Fibroblast of skin of abdomen (primary cell): ENCODE measurements at places on chromosomes 5 and 9.
A peak's percentile ranks its signal among the peaks of the same experiment; 100 is the strongest.

DNA sequence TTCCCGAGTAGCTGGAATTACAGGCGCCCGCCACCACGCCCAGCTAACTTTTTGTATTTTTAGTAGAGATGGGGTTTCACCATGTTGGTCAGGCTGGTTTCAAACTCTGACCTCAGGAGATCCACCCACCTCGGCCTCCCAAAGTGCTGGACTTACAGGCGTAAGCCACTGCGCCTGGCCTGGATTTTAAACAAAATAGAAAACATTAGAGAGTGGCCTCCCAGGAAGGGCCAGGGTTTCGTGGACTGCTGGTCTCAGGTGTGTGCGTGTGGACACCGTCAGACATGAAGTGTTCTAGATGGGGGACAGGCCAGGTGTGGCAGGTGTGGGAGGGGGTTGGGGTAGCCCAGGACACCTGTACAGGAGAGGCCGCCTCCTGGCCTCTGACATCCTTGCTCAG lies 7.0 kb upstream of the GBGT1 start:
- no peak for DNase-seq

- no peak for DNase-seq
Measured at GRCh38 chr9:137099231-137099630, 12.4 kb downstream of the MAN1B1 start.

DNA sequence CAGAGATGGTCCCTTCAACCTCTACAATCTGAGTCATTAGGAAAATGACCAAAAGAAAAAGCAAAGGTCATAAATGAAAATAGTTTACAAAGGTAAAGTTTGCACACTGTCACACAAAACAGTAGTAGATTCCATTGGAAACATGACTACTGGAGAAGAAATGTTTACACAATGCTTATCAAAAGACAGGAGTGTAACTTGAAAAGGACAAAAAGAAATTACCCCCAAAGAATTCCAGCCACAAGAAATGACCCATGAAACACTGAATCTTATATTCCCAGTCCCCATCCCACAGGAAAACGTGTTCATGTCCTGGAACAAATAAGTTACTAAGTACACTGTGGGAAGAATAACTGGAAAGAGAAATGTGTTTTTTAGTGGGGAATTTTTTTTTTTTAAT lies 385.1 kb downstream of the SEMA5A start:
- DNase-seq: no peak

- no peak for DNase-seq
Measured at GRCh38 chr5:97163360-97163764, 19.7 kb downstream of the RIOK2 start.

- DNase-seq: no peak
Measured at GRCh38 chr9:106092083-106092482, 397.7 kb downstream of the TMEM38B start.

GRCh38 chr5:8913522-8913921 lies 632.4 kb downstream of the SEMA5A start:
- DNase-seq: no peak

DNA sequence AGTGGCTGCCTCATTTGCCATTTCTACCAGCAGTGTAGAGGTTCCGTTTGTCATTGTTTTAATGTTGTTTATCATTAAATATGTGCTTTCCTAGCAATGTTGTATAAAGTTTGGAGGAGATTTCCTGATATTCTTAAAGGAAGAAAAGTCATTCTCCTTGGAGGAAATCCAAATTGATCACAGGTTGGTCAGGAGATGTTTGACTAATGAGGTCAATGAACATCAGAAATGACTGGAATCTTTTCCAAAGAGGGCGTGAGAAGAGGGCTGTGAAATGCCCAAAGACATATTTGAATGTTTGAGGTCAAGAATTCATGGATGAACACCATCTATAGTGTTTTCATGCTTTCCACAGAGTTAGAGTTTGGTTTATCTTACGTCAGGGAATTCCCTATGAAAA lies 471.3 kb downstream of the MAT2B start:
- DNase-seq: peak; percentile 27

DNA sequence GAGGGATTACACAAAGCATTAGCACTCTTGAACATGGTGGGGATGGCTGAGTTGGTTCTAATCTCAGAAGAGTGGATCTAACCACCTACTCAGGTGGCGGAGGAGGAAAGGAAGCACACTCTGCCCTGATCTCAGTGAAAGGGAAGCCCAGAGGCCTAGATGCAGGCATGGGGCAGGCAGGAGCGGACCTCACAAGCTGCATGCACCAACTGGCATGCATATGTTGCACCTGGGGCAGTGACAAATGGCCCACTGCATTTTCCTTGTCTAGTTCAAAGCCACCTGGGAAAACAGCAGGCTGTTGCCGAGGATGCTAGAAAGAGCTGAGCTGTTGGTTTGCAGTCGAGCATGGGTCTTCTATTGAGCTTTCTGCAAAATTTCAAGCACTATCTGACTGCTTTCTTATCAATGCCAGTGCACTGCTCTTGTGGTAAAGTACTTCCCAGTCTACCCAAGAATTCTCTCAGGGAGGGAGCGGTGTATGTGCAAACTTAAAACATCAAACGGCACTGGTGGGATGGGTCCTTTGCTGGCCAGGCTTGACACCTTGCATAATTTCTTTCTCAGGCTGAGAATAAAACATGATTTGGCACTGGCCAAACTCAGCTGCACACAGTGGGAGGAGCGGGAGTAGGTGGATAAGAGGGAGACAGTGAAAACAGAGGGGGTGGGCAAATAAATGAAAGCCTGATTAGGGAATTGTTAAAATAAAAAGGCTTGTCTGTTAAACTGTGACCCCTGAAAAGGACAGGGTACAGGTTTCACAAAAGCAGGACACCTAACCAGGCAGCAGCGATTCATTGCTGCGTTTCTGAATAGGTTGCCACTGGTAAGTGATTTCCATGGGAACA lies 108.9 kb downstream of the MARCHF3 start:
- no peak for DNase-seq

DNA sequence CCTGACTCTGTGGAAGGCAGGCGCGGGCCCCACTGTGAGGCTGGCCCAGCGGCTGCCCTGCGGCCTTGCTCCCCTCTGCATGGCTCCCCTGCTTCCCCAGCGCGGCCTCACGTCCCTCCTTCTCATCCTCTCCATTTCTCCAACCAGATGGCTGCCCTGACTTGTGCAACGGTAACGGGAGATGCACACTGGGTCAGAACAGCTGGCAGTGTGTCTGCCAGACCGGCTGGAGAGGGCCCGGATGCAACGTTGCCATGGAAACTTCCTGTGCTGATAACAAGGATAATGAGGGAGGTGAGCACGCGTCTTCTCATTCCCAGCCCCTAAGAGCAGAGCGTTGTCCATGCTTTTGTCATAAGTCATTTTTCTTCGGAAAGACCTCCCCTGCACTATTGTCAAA lies 129.0 kb upstream of the WWC1 start:
- peak; percentile 22 for DNase-seq

- no peak for DNase-seq
Measured at GRCh38 chr5:41637869-41638268, 127.5 kb upstream of the PLCXD3 start.

DNA sequence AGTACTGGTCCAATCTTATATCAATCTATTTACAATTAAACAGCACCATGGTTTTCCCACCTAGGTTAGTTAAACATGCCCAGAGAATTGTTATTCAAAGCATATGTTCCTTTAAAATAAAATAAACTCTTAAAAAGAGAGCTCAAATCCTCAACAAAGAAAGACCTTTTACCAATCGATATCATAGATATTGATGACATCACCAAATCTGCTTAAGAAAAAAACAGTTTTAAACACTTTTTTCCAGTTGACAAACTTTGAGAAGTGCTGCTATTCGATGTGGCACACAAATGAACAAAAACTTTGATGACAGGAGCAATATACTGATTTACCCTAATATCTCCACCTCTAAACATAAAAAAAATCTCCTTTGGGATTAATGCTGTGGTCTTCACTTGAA lies 15.7 kb downstream of the EFCAB9 start:
- no peak for DNase-seq

DNA sequence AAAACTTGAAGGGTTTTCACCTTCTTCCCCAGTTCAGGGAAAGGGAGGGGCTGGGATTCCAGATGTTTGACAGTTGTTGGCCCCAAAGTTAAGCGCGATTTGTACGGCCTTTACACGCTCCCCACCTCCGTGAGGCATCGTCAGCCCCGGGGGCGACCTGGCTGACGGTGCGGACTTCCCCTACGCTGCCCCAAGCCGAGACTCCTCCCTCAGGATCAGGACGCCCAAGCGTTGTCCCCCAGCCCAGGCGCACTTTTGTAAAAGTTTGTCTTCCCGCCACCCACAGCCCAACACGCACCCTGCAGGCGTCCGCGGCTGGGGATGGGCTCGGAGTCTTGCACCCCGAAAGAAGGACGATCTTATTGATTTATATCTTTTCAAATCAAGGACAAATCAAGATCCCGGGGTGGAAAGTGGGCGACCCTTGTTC lies 713 bp downstream of the MOB3B start:
- no peak for DNase-seq

GRCh38 chr9:86636519-86636918 lies 282.3 kb upstream of the TUT7 start:
- DNase-seq: no peak
